ENCODE measurements at places on chromosomes 2 and 18. TPM values are rescaled to one million over a fixed set of nuclear protein-coding genes. Genes with fewer than 3 reads are reported as not detected.

The TMEM200C gene
- 2.1 TPM for polyA plus RNA-seq

The SERPINB3 gene
- polyA plus RNA-seq, result 0.37 TPM

The IL37 gene
- not detected for polyA plus RNA-seq

The SCYGR2 gene
- polyA plus RNA-seq, result not detected

The GAL3ST2 gene
- 0.39 TPM for polyA plus RNA-seq

The GPD2 gene
- polyA plus RNA-seq, result 6.2 TPM

The NOP58 gene
- 38.6 TPM for polyA plus RNA-seq

The GATA6 gene
- polyA plus RNA-seq, result 1.7 TPM

The ARHGAP15 gene
- polyA plus RNA-seq, result 5.7 TPM

GRCh38 chr18:34993289-34993688, 47.9 kb upstream of the MAPRE2 start:
- no peak for DNase-seq

GRCh38 chr2:162839419-162839818, 852 bp upstream of the KCNH7 start:
- no peak for DNase-seq

DNA sequence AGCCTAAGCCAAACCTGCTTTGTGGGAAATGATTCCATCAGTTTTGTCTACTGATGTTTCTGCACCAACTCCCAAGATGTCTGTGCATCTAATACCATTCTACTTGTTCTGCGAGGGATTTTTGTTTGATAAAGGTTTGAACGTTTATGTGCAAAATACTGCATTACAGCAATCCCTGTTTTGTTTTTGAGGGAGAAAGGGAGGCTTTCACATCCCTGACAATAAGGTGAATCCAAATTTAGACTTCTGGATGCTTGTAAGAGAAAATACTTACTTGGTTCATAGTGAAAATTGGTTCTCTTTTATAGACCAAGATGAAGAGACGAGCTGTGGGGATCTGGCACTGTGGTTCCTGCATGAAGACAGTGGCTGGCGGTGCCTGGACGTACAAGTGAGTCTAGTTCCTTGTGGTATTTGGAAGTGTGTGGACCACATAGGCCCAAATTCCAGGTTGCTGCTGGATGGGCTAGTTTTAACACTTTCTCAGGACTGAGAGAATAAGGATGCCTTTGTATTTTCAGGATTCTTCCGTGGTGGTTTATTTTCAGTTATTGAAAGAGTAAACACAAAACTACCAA, 1.1 kb downstream of the RPL37A start:
- DNase-seq, result no peak

GRCh38 chr2:241410739-241411176, 54.7 kb downstream of the FARP2 start:
- DNase-seq, result no peak

- DNase-seq, result no peak
Measured at GRCh38 chr2:38259311-38259710, 117.8 kb downstream of the ATL2 start.

- no peak for DNase-seq
Measured at GRCh38 chr2:181304011-181304844, 153.0 kb upstream of the ITGA4 start.

DNA sequence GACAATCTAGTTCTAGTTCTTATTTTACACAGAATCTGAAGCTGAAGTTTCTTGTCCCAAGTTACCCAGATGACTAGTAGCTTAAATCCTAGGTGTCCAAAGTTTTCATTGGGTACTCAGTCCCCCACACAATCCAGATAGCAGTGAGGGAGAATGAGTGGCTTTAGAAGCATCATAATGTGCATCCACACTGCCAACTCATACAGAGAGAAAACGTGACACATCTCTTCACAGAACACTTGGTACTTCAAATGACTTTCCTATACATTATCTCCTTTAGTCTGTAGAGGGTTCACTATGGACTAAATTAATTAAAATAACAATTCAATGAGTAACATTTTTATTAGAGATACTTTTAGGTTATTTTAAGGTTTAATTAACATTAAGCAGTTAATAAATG, 45.2 kb downstream of the STRADB start:
- DNase-seq, result no peak

DNA sequence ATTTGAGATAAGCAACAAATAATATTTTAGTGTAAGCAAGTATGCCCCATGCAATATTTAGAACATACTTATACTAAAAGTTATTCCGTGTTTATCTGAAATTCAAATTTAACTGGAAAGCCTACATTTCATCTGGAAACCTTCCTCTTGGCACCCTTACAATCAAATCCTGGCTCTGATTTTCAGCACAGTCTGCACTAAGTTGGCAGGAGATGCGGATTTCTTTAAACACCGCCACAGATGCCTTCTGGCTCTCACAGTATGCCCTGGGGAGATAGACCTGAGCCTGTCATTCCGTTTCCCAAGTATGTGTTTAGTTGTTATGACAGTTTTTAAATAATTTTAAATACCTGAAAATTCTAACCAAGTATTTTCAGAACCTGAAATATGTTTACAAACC, 7.3 kb upstream of the MLPH start:
- no peak for DNase-seq

DNA sequence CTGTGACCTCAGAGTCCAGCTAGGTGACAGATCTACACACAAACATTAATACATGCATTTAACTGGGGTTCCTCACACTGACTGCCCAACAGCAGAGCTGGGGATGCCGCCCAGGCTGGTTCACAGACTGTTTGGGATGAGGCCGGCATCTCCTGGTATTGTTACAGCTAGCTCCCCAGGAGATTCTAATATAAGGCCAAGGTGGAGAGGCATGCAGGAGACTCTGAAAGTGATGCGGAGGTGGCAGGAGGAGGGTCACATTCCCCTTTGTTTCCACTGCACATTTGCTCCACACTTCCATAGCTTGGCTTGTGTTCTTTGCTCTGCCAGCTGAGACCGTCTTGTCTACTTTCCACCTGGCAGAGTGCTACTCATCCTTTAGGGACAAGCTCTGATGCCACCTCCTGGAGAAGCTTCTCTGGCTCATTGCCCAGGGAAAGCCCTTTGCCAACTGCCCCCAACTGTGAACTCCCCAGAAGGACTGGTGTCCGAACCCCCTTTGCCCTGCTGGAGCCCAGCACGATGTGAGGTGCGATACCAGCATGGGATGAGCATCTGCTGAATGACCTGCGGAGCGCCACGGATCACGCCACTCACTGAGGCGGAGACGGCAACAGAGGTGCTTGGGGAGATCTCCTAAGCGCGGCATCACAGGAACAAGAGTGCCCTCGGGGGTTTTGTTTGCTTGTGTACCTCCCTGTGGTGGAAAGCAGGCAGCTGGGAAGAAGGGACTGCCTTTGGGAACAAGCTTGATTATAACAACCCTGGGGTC, 88.8 kb downstream of the UXS1 start:
- DNase-seq, result no peak

GRCh38 chr2:15808204-15808910, 132.0 kb upstream of the MYCN start:
- DNase-seq, result peak; percentile 81

GRCh38 chr2:45860136-45861121, 209.0 kb downstream of the PRKCE start:
- DNase-seq, result peak; percentile 82

DNA sequence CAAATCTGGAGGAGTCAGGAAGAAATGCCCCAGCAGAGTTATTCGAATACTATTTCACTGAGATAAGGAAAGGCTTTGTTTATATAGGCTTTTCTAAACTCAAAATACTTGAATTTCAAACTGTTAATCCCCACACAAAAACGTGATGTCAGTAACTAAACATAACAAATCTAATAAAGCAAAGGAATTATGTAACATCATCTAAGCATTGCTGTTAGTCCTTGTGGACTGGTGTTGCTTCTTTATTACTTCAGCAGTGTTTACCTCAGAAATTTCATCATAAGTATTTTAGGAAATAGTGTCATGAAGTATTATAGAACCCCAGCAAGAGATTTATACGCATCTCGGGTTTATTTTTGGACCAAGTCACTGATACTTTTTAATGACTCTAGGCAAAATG, 19.7 kb upstream of the SANBR start:
- no peak for DNase-seq

DNA sequence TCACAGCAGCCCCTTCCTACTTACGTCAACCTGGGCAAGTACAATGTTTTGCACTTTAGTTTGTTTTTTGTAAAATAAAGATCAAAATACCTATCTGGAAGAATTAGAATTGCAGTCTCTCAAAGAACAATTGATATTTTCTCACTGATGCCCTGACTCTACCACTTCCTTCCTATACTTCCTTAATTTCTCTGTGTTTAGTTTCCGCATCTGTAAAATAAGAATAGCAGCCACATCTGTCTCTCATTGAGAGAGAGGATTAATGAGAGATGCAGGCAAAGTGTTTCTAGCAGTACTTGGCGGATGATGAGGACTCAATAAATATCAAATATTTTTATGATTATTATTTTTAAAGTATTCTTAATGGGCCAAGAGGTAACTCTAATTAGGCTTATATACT, 122.6 kb upstream of the PIEZO2 start:
- DNase-seq, result no peak

GRCh38 chr2:174180165-174180724, 68.1 kb downstream of the OLA1 start:
- DNase-seq, result no peak

DNA sequence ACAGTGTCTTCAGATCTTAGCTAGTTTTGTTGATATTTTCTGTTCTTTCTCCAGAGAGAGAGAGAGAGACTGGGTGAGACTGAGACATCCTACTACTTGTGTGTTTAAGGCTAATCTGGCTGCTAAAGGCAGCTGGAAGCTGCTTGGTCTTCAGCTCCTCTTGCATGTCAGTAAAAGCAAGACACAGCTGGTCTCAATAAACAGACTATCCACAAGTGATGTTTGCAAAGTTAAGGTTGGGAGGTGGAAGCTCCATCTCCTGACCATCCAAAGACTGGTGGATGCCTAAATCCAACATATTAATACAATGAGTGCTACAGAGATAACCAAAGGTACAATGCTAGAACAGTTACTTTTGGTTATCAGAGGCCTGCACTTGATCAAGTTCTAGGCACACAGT, 17.8 kb downstream of the ERFE start:
- peak; percentile 55 for DNase-seq

DNA sequence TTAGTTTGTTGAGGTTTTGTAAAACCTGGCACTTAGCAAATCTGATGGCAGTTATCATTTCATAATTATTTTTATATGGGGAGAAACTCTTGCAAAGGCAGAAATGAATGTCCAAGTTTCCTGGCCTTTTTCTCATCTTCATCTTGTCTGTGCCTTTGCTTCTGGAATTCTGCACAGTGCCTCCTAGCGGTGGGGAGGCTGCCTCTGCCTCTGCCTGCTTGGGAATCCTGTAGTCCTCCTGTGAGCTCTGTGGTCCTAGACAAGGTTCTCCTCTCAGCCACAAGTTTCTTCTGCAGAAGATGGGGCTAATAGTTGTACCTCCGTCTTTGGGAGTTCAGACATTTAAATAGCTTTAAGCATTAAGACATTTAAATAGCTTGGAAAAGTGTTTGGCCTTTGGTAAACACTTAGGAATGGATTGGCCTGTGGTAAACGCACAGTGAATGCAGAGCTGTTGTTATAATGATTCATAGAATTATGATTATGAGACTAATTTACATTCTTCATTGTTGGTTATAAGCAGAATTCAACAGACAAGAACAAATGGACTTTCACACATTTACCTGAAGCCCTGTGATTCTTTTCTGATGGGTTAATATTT, 101.2 kb downstream of the ZNF236 start:
- no peak for DNase-seq

GRCh38 chr18:3162181-3162580, 57.6 kb downstream of the MYOM1 start:
- no peak for DNase-seq

- no peak for DNase-seq
Measured at GRCh38 chr2:86703704-86704361, 16.3 kb upstream of the RMND5A start.

- no peak for DNase-seq
Measured at GRCh38 chr2:199713746-199714145, 137.2 kb downstream of the FTCDNL1 start.

- no peak for DNase-seq
Measured at GRCh38 chr2:73986085-73986681, 1.5 kb downstream of the TET3 start.

- DNase-seq, result no peak
Measured at GRCh38 chr2:26527726-26528585, 50.0 kb upstream of the OTOF start.

DNA sequence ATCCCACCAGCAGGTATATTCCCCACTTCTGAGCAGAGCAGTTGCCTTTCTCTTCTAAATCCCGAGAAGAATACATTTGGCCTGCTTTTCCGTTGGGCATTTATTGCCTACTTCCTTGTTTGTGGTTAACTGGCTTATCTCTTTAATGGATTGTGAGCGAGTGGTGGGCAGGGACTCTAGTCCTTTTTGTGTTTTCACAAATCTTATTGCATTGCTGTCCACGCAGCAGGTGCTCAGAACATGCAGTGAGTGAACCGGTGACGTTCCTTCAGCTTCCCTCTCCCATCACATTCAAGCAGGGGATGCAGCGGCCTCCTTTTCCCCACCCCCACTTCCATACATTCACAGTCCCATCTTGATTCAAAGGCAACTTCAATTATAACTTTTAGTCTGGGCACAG, 28.9 kb upstream of the GAREM2 start:
- no peak for DNase-seq

DNA sequence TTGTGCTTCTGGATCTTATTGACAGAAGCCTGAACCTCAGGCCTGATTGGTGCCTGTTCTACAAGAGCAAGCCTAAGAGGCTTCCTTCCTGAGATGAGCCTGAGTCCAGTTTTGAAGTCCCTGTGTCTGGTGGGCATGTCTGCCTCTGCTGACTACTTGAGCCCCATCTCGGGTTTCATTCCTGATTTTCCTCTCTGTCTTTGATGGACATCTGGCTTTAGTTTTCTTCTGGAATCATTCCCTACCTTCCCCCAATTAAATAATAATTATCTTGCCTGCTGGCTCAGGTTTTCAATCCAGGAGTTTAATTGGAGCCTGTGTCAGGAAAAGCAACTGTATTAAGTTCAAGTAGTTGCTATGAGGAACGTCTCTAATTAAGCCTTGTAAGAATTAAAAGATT, 135.5 kb upstream of the MC4R start:
- no peak for DNase-seq

- no peak for DNase-seq
Measured at GRCh38 chr18:45666006-45666405, 50.7 kb downstream of the SLC14A2 start.

GRCh38 chr2:36707050-36707449, 10.5 kb downstream of the VIT start:
- no peak for DNase-seq

Data from kidney (tissue), 22 donors.